ENCODE measurements at places on chromosomes 5 and 9. TPM values are rescaled to one million over a fixed set of nuclear protein-coding genes. Genes with fewer than 3 reads are reported as not detected.

GRCh38 chr5:113806250-113806649 is 292.8 kb downstream of the YTHDC2 start:
- no peak for DNase-seq

GRCh38 chr9:106860721-106861639 is 2.0 kb upstream of the ZNF462 start:
- no peak for DNase-seq

DNA sequence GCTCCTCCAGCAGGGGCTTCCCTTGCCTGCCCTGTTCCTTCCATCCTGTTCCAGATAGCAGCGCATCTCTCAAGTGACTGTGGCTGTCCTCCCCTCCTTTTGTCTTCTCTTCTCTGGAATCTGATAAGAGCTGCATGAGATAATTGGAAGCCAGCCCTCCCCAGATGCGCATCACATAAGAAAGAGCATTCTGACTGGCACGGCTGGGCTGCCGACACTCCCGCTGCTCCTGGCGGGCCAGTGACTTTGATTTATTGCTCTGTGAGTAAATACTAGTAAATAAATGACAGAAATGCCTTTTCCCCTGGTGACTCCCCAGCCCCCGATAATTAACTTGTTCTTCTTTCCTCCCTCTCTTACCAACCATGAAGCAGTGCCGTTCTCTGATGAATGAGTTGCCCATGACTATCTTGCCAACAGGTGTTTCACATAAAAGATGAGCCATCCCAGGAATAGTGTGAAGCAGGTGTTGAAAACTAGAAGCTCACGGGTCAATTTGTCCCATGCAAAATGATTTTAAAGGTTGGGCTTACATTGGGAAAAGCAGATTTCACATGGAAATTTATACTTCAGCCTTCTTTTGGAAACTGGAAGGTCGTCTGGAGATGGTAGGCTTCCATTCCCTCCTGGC is 212.3 kb downstream of the ERCC6L2 start:
- DNase-seq, result no peak

DNA sequence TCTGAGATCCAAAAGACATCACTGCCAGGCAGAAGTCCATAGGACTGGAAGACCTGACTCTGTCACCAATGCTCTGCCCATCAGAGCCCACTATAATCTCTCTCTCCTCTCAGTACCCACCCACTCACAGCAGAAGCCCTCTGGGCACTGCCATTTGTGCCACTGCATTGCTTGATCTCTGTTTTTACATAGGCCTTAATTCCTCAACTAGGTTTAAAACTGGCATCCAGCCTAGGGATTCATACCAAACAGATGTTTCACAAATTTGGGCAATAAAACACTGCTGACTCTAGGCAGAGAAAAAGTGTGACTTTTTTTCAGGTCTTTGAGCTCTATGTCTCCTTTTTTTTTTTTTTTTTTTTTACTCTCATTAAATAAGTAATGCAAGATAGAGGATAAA is 91.1 kb upstream of the RANBP3L start:
- DNase-seq, result no peak

- no peak for DNase-seq
Measured at GRCh38 chr5:59152701-59153245, 569.9 kb downstream of the RAB3C start.

DNA sequence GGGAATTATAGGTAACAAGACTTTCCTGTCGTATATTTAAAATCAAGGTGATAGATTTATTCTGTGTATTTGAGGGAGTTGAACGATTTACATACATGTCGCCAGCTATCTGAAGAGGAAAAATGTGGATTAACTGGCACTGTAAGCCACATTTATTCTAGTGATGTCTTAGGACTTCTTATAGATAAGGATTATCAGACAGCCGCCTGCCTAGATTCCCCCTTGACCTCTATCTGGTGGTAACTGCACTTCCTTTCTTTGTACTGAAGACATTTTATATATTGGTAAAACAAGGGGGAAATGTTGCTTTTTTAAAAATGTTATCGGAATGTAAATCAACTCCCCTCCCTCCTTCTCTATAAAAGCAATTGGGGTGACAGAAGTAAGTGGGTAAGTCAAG is 39.3 kb upstream of the F2RL2 start:
- DNase-seq, result no peak

DNA sequence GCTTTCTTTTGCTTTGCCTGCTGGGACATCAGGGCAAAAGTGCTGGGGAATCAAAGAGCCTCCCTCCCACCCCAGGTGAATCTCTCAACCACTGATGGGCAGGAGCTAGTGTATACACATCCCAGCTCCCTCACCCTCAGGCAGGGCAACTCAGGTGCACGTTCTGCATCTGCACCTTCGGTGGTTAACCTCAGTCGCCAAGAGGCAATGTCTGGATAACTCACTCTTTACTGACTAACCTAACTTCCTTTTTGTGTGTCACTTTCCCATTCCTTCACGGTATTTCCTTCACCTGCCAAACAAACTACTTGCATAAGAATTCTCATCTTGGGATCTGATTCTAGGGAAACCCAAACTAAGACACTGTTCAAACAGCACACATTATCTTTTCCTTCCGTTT is 26.3 kb downstream of the CNTFR start:
- DNase-seq, result no peak

DNA sequence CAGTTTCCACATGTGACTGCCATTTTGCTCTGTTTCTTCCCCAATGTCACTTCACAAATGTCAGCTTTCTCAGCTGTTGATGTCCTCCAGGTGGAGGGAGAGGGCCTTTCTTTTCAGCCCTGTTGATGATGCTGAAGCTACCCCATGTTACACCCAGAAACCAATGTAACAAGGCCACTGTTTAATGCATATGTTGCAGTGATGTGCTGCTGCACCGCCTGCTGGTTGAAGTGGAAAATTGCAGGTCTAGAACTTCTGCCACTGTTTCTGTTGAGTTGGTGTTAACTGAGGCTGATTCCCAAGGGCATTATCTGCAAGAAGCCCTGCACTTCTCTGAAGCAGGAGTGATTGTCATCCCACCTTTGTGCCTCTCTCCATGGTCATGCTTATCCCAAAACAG is 428.4 kb downstream of the KDM4C start:
- DNase-seq, result no peak

DNA sequence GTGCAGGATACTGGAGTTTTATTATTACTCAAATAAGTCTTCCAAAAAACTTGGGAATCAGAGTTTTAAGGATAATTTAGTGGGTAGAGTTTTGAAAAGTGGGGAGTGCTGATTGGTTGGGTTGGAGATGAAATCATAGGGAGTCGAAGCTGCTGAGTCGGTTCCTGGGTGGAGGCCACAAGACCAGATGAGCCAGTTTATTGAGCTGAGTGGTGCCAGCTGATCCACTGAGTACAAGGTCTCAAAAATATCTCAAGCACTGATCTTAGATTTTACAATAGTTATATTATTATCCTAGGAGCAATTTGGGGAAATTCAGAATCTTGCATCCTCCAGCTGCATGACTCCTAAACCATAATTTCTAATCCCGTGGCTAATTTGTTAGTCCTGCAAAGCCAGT is 804.9 kb upstream of the SEMA6A start:
- no peak for DNase-seq

GRCh38 chr5:107477492-107477891 is 193.2 kb downstream of the EFNA5 start:
- DNase-seq, result no peak

DNA sequence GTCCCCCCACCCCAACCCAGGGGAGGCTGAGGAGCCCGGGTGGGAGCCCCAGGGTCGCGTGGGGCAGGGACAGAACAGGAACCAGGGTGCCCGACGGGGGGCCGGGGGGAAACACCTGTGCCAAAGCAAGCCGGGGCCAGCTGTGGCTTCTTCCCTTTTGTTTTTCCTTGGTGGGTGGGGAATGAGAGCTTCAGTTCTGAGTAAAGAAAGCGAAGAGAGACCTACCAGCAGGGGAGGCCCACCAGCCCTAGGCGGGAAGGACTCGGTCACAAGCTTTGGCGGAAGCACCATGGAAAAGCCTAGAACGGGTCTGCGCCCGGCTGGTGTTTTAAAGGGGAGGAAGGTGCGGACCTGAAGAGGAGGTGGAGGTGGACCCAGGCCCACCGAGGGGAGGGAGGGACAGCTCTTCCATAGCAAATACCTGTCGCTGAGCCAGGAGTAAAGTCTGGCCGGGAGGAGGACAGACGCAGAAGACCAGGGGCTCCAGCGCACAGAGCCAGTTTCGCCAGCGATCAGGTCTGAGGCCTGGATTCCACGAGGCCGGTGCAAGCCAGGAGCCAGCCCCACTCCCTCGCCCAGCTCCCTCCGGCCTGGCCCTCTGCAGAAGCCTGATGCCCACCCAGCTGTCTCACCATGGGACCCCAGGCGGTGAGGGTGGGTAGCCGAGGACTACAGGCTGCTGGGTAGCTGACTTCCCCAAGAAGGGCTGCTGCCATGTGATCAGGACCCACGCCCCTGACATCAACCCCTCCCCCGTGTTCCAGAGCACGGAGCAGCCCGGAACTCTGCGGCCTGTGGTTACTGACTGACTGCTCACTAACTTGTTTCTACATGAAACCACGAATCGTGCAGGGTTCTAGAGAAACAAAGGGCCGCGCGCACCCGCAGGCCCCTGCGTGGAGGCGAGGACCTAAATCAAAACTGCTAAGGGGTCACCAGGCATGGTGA is 849 bp upstream of the MGAT1 start:
- peak; percentile 97 for DNase-seq

- DNase-seq, result no peak
Measured at GRCh38 chr9:73349476-73349875, 197.8 kb downstream of the ANXA1 start.

DNA sequence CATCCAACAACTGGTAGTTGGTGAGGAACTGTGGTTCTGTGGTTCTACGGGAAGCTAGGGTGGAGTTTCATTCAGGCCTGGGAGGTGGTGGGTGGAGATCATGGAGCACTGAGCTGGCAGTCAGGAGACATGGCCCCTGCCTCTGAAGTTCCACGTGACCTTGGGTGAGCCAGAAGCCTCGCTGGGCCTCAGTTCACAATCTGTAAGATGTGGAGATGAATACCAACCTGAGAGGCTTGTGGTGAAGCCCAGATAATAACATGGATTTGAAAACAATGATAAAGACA is 177.9 kb downstream of the MACROH2A1 start:
- DNase-seq, result no peak

Gene SLC22A4
- total RNA-seq, result not detected

Gene NELFB
- 68.6 TPM for total RNA-seq

Gene CMYA5
- total RNA-seq, result 0.40 TPM

Gene GCNT4
- 1.9 TPM for total RNA-seq

Gene CCL21
- total RNA-seq, result not detected

Gene TLR4
- total RNA-seq, result 0.16 TPM

Gene FABP6
- total RNA-seq, result not detected
